Heart left ventricle (tissue), 16 donors: ENCODE measurements at places on chromosomes 5 and 9. TPM values are rescaled to one million over a fixed set of nuclear protein-coding genes. Genes with fewer than 3 reads are reported as not detected.

GRCh38 chr9:135484460-135485277 is 5.1 kb downstream of the PPP1R26 start:
- no peak for DNase-seq

The CERCAM gene
- 5.3 TPM for polyA plus RNA-seq

DNA sequence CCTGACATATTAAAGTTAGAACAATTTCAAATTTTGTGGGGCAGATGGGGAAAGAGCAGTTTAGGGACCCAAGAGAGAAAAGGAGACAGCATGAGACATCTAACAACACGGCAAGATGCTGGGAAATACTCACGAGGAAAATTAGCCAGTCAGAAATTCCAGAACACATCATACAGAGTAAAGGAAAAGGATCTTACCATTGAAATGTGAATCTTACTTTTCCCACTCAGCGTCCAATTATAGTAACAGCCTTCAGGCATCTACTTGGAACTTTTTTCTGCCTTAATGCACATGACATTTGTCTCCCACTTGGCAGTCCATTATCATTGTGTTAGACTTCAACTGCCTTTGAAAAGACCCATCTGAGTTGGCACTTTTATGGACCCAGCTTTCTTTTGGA is 189.7 kb upstream of the SLC27A6 start:
- DNase-seq: no peak

GRCh38 chr5:73623060-73623459 is 2.9 kb upstream of the ARHGEF28 start:
- DNase-seq: no peak

DNA sequence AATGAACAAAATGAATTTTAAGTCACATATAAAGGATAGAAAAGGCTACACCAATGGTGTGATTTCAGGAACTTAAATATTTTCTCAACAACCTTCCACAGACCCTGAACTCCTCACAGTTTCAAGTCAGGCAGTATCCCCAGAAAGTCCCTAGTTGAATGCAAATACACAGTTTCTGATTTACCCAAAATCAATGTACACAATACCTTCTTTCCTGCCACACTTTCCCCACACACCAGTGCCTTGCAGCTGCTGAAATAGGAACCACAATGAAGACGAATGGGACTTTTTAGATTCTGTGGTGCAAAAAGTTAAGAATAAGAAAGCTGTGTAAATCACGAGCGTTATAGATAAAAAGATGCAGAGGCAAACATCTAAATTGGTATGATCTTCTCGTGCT is 552.4 kb upstream of the MEF2C start:
- no peak for DNase-seq

GRCh38 chr5:104754311-104754995 is 1191.9 kb upstream of the NUDT12 start:
- DNase-seq: no peak

- DNase-seq: no peak
These were observed 18.3 kb upstream of the ECPAS start for GRCh38 chr9:111502506-111502905.

GRCh38 chr9:100499866-100500265 is 26.9 kb downstream of the TMEFF1 start:
- no peak for DNase-seq

The PIP5KL1 gene
- polyA plus RNA-seq: 0.15 TPM
